ENCODE measurements at places on chromosomes 5 and 9. TPM values are rescaled to one million over a fixed set of nuclear protein-coding genes. Genes with fewer than 3 reads are reported as not detected.

FOXB2 gene
- polyA plus RNA-seq = not detected

C5orf52 gene
- not detected for polyA plus RNA-seq

FIBCD1 gene
- not detected for polyA plus RNA-seq

WNT8A gene
- polyA plus RNA-seq = not detected

- no peak for DNase-seq
Observed at GRCh38 chr9:34139477-34140146, 13.1 kb upstream of the DCAF12 start.

DNA sequence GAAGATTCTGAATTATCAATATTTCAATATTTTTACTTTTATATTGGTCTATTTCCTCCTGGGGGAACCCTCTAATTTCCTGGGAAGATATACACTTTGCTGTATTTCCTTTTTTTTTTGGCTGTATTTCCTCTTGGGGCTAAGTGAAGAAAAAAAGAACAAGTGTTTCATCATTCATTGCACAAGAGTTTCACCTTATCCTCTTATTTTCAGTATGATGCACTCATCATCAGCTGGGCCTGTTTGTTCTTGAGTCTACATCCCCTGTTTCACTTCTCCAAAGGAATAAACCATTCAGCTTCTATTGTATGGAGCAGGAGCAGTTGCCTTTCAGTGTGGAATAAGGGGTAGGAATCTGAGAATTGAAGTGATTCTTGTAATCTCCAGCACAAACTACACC is 210.8 kb downstream of the FAM170A start:
- DNase-seq = no peak

DNA sequence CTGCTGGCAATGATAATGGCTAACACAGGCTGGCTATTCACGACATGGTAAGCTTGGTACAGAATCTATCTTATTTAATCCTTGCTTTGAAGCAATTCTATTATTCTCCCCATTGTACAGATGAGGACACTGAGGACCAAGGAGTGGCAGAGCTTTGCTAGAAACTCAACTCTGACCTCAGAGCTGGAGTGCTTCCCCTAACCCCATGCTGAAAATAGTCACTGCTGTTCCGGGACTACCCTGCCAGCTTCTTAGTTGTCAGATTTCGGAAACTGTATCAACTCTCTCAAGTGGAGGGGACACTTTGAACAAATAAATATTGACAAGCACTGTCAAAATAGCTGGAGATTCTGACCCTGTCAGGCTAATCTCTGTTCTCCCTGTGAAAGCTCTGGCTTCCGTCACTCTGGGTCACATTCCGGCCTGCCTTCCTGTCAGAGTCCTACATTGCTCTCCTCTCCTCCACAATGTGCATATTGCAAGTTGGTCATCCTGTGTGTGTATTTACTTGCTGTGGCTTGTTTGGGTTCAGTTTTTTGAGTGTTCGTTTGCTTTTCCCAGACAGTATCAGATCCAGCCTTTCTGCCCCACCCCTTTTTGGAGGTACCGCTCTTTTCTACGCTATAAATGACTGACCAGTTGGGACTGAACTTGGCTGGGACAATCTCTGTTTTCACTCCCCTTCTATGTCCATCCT is 134.3 kb upstream of the MAP1B start:
- DNase-seq = no peak

DNA sequence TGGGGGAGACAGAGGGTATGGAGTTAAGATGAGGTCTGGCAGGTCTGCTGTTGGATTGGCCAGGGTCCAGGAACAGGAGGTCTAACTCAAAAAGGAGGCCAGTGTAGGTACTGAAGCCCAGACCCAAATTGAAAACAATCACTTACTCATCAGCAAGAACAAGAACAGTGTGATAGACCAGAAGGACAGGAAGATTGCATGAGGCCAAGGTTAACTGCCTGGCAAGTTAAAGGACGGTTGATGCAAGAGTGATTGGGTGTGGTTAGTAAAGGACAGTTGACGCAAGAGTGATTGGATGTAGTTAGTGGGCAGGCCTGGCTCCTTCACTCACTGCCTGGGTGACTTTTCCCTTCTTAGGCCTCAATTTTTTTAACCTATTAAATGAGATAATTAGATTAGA is 132.6 kb downstream of the PDZD2 start:
- no peak for DNase-seq
